Activated CD4-positive, CD25-positive, alpha-beta regulatory T cell treated with anti-CD3 and anti-CD28 coated beads, Interleukin-2, amount 50 U/mL, for 72 hours (primary cell): ENCODE measurements at places on chromosomes 12 and 14.

DNA sequence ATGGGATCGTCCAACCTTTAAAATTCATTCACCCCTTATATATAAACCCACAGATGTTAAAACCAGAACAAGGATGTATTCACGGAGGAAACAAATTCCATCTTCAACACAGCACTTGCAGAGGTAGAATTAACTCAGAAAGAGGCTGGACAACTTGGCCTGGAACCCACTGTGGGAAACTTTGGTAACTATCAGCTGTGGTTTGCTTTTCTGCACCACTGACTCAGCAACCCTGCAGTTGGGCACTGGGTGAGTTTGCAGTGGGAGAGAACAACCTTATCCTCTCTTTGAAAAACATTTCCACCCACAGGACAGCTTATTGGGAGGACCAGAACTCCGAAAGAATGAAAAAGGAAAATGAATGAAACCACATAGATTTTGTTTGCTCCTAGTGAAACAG, 66.3 kb downstream of the ZNF664 start:
- DNase-seq: no peak

- DNase-seq: no peak
These were observed 693 bp downstream of the CBX5 start for GRCh38 chr12:54279227-54279631.

- DNase-seq: no peak
These were observed 352.1 kb downstream of the ATP23 start for GRCh38 chr12:58293308-58293982.

DNA sequence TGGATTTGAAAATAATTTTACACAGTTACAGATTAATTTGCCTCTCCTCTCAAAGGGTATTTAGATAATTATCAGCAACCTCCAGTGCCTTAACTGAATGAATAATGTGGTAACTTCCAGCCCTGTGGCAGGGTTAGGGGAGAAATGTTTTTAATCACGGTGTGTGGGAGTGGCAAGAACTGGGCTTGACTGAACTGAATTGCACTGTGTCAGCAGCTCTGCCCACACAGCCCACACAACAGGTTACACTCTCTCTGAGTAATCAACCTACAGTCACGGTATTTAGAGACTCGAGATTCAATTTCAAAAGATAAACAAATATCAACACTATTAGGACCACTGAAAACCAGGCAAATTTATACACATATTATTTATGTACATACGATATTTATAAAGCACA, 198.5 kb downstream of the KCNC2 start:
- no peak for DNase-seq

DNA sequence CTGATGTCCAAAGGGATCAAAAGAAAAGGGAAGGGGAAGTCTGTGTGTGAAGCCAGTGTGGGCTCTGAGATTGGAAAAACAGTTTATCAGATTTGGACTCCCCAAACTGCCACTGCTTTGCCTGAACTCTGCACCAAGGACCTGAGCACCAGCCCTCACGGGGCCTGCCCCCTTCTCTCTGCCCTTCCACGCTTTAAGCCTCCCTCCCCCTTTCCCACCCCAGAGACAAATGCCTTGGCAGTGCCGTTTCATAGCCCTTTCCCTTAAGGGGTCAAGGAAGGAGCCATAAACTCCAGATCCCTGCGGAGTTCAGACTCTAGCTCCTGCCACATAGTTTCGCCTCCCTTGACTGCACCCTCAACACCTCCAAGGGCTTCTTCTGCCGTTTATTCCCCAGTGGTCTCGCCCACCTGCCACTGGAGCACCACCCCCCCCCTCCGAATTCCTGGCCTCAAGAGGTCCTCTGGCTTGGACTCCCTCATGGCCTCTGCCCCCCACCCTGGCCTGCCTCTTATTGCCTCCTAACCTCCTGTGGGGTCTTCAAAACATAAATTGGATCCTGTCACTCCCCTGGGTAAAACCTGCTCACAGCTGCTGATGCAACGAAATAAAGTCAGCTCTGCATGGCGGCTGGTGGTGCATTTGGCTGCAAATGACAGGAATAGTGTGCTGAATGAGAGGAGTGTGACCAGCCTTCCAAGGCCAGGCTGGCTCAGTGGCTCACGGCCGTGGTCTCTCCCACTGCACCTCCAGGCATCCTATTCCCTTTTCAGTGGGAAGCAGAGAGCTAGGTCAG, 18.8 kb downstream of the SLC25A29 start:
- no peak for DNase-seq

DNA sequence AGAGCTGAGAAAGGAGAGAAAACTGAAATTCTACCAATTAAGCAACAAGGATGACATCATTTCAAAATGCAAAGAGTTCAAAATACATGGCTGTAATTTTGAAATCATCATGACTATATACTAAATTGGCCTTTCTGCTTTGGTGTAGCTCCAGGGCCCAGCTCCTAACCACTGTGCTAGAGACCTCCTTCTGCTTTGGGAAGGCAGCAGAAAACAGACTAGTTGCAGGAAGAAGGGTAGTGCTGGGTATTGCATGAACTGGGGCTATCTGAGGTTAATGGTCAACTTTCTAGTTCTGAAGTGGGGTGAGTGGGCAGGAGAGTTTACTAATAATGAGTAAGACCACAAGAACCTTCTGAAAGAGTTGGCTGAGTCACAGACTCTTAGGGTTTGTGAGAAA, 66.2 kb downstream of the PTGER2 start:
- no peak for DNase-seq

- DNase-seq: no peak
These were observed 268.1 kb downstream of the EGLN3 start for GRCh38 chr14:33682760-33683159.

GRCh38 chr14:75825147-75825592, 156.6 kb downstream of the TGFB3 start:
- DNase-seq: no peak

DNA sequence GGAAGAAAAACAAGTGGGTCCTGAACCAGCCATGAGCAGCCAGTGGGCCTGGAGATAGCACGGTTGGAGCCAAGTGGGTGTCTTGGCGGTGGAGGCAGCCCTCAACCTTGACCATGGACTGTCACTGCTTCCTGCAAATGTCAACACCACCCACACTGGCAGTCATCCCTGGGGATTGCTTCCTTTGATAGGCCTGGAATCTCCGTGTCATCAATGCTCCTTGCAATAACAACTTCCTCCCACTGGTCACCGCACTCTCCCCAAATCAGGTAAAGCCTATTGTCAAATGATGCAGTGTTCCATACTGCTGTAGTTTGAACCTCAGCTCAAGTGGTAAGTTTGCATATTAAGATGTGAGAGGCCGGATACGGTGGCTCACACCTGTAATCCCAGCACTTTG, 129.1 kb downstream of the NTF3 start:
- DNase-seq: no peak

DNA sequence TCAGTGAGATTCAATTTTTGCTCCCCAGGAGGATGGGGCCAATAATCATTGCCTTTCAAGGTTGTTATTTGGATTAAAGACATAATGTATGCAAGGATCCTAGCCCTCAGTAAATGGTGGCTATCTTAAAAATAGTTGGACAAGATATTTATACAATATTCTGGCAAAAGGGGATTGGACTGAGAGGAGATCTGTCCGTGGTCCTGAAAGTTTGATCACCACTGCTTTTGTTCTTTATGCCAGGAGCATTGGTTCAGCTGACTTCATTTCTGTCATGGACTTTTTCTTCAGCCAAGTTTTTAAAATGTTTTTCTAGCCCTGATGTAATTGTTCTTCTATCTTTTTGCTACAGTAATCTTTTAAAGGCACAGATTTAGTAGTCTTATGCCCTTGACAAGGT, 70.2 kb upstream of the TCL1A start:
- DNase-seq: no peak

DNA sequence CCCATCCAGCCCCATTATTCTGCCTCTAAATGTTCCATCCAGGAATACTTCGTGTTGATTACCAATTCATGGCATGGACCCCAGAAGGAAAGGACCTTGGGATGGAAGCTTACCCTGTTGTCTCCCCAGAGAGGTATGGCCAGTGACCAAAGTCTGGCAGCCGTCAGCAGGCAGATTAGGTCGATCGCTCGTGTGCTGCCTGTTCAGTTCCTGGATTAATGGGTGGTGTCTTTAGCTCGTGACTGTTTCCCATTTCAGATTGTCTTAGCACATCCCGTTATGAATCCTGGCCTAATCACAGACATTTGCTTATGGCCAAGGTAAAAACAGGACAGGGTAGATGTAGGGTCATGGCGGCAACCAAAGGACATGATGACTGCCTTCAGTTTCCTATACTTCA, 122.9 kb upstream of the NTF3 start:
- DNase-seq: no peak

GRCh38 chr14:81710232-81710845, 176.7 kb upstream of the SEL1L start:
- no peak for DNase-seq

GRCh38 chr12:32819424-32819823, 63.7 kb upstream of the YARS2 start:
- DNase-seq: no peak

GRCh38 chr14:44961151-44961553, 595 bp downstream of the KLHL28 start:
- DNase-seq: peak; percentile 52

DNA sequence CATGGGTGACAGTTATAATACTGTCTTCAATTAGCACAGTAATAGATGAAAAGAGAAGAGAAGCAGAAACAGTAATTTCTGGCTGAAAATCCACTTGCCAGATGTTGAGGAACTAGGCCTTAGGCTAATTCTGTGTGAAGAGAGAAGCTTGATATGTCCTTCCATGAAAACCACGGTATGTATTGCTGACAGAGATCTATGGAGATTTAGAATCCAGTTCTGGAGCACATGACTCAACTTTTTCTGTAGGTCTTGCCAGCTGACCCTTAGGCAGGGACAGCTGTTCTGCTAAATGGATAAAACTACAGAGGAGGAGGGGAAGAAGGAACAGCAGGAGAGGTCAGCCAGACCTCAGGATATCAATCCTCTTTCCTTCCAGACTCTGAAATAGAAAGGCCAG, 211.5 kb downstream of the PRKD1 start:
- no peak for DNase-seq

GRCh38 chr12:58301038-58301729, 359.8 kb downstream of the ATP23 start:
- DNase-seq: no peak

GRCh38 chr12:56522411-56523193, 982 bp downstream of the RBMS2 start:
- DNase-seq: no peak

GRCh38 chr12:121003650-121004049, 12.6 kb downstream of the C12orf43 start:
- DNase-seq: no peak
